ENCODE measurements at places on chromosomes 7 and 10.

GRCh38 chr7:131336956-131337355, 9.3 kb downstream of the MKLN1 start:
- no peak for DNase-seq

- DNase-seq, result no peak
Measured at GRCh38 chr10:77664008-77664407, 26.4 kb upstream of the KCNMA1 start.

- no peak for DNase-seq
Measured at GRCh38 chr10:107450056-107450455, 285.6 kb upstream of the SORCS1 start.

- DNase-seq, result no peak
Measured at GRCh38 chr10:47376522-47377220, 7.4 kb downstream of the ZNF488 start.

GRCh38 chr10:99784727-99785441, 2.4 kb downstream of the ABCC2 start:
- no peak for DNase-seq

DNA sequence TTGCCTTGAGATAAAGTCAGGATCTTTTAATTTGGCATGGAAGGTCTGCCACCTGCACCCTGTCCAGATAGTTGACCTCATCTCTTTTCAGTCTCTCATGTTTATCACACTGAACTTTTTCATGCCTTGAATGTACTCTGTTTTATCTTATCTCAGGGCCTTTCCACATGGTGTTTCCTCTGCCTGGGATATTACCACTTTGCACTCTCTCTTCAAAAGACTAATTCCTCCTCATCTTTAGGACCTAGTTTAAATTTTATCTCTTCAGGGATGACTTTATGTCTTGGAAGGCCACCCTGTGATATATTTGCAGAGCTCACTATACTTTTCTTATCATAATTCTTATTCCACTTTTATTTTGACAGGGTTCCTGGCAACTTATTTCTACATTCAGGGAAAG, 150.0 kb downstream of the DNAJB9 start:
- no peak for DNase-seq

- DNase-seq, result no peak
Measured at GRCh38 chr10:3907514-3907913, 122.5 kb upstream of the KLF6 start.

GRCh38 chr10:36248304-36248981, 606.3 kb upstream of the FZD8 start:
- DNase-seq, result no peak

- DNase-seq, result no peak
Measured at GRCh38 chr7:50509459-50509858, 55.7 kb downstream of the DDC start.

DNA sequence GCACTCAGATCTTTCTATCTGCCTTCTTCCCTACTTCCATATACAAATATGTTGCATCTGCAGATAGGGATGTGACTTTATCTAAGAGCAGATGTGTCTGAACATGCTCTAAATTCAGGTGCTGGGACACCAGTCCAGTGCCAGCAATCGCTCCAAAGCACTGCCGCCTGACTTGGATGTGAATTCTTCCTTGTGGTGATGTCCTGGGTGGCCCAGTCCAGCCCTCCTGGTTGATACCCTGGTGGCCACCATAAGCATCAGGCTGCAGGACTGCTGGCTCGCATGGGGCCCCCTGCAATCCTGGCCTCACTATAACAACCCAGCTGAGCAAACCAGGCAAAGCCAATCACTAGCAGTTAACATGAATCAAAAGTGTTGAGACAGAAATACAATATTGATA, 149.2 kb upstream of the PDE1C start:
- no peak for DNase-seq

- DNase-seq, result no peak
Measured at GRCh38 chr7:20030915-20031362, 186.2 kb downstream of the MACC1 start.

Data from Panc1 (cell line).